NK-92 treated with Interleukin-12 subunit alpha and Interleukin-12 subunit beta, amount 100 ng/mL, for 24 hours (cell line): ENCODE measurements at places on chromosomes 2 and 18.

- DNase-seq: no peak
Observed at GRCh38 chr2:120818441-120818920, 82.8 kb downstream of the GLI2 start.

DNA sequence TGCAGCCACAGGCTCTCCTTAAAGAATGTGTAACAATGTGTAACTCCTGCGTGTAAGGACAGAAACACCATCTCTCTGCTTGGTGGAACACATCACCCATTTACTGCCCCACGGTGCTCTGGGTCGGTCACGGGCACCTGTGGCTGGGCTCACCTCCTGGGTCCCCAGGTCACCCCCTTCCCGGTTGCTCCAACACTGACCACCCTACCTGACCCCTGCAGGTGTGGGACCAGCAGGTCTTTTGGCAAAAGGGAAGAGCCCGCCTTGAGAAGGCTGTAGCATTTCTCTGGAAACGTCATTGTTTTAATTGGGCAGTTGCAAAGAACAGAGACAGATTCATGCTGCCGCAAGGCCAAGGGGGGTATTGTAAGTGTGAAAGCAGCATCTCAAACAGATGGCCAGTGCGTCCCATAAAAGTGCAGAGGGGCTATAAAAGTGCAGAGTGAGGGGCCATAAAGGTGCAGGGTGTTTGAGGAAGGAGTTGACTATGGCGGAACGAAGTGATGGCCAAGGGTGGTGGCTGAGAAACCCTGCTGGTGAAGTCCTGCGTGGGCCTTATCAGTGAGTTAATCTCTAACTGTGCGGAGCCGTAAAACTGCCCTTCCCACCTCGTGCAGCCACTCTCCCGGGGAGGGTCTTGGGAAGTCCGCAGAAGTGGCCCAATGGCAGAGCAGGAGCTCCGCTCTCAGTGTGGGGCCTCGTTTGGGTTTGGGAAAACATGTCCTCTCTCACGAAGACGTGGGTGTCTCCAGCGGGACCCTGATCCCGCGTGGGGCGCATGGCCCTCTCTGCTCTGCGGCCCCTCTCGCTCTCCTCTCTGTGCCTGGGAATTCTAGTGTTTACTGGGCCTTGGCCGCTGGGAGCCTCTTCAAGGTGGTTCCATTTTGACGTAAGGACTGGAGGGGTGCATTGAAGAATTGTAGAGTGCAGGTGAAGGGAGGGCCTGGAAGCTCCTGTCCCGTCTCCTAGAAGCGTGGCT, 13.7 kb upstream of the NEU4 start:
- no peak for DNase-seq

GRCh38 chr2:175575346-175576258, 394.1 kb upstream of the ATP5MC3 start:
- DNase-seq: peak; percentile 26

- no peak for DNase-seq
Observed at GRCh38 chr2:118255771-118256372, 167.6 kb downstream of the INSIG2 start.
